ENCODE measurements at places on chromosomes 16 and 17. TPM values are rescaled to one million over a fixed set of nuclear protein-coding genes. Genes with fewer than 3 reads are reported as not detected.

SUMO2 gene
- total RNA-seq, result 201 TPM

NXPH3 gene
- not detected for total RNA-seq

NFATC2IP gene
- total RNA-seq, result 77.8 TPM

B9D1 gene
- total RNA-seq, result 2.4 TPM

MPV17L gene
- total RNA-seq, result not detected

STX1B gene
- 4.2 TPM for total RNA-seq

HSF5 gene
- 3.2 TPM for total RNA-seq

KRT33A gene
- total RNA-seq, result not detected

MT3 gene
- total RNA-seq, result not detected

CSH2 gene
- not detected for total RNA-seq

SMIM36 gene
- not detected for total RNA-seq

C1QTNF1 gene
- not detected for total RNA-seq

DNA sequence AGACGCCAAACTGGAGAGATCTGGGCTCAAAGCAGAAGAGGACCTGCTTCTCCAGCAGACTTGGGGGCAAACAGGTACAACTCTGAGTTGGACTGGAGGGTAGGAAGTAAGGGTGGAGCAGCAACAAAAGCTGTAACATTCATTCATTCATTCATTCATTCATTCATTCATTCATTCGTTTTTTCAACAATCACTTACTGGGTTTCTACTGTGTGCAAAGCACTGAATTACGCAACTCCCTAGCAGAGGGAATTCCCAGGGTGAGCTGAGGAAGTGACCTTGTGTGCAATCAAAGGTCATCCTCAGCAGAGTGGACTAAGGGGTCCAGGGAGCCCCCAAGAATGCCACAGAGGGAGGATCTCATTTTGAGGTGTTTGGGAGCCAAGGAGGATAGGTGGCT, 231.1 kb upstream of the SDK2 start:
- DNase-seq, result no peak

DNA sequence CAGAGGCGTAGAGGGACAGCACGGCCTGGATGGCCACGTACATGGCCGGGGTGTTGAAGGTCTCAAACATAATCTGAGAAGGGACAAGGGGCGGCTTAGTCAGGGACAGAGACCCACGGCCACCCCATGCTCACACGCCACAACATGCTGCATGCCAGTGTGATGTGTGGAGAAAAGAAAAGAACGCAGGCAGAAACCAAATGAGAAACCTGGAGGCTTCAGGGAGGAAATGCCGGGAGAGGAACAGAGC, 1.1 kb downstream of the ACTG1 start:
- no peak for DNase-seq

DNA sequence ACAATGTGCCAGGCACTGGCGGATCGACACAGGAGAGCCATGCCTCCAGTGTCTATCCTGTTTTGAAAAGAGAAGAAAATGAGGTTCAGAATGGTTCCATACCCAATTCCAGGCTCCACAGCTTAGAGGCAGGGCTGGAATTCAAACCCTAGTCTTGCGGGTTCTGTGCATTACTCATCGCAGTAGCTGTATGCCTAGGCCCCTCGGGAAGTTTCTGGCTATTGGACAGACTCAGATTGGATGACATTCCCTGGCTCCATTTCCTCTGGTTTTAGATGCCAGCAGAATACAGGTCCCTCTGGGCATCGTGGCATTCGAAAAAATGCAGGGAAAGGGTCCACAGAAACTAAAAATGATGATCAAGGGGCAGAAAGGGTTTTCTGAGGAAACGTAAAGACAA, 184.7 kb downstream of the COPRS start:
- no peak for DNase-seq

DNA sequence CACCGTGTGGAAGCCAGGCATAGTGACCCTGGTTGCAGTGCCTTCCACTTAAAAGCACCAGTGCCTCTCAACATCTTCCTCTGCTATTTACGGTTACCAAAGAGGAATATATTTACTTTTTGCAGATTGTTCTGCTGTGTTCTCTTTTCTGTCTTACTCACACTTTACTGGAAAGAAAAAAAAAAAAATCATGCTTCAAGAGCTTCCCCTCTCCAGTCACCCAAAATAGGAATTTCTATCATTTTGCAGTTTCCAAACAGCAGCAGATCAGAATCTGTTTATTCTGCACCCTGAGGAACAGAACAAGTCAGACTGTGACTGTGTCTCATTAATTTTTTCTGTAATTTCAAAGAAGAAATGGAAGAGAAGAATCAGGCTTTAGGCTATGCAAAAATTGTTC, 96.1 kb downstream of the KCNJ2 start:
- DNase-seq, result no peak

GRCh38 chr17:43342589-43342890, 56.3 kb upstream of the ARL4D start:
- no peak for DNase-seq

DNA sequence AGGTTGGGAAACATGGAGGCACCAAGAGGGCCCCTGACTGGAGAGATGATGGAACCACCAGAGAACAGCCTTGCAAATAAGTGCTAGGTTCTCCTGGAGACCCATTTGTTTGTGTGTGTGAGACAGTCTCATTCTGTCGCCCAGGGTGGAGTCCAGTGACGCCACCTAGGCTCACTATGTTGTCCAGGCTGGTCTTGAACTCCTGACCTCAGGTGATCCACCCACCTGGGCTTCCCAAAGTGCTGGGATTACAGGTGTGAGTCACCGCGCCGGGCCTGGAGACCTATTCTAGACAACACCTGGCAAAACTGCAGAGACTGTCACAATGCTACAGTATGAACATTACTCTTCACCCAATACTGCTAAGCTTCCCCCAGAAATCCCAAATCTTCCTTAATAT, 1.5 kb downstream of the NPLOC4 start:
- no peak for DNase-seq

DNA sequence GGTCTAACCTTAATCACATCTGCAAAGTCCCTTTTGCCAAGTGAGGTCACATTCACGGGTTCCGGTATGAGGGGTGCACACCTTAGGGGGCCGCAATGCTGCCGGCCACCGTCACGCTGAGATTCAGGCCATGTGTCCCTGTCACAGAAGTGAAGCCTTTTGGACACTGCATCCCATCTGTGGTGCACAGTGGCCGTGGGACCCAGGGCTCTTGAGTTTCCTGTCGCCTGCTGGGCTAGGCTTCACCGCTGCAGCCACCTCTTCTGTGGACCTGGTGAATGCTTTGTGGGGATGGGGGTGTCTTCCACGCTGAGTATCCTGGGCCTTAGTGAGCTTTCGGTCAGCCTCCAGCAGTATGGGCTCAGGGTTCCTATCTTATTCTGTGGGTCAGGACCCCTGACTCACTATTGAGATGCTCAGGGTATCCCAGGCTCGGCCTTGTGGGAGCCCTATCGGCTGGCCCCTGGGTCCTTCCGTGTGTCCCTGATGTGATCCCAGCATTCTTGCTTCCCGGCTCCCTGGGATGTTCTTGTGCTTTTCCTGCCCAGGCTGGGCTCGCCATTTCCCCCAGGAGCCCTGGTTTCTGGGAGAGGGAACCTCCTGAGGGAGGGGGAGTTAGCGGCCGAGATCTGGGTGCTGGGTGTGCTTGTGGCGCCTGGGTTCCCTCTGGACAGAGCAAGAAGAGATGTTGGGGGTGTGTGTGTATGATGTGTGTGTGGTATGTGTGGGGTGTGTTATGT, 4.9 kb upstream of the SLC38A10 start:
- no peak for DNase-seq

DNA sequence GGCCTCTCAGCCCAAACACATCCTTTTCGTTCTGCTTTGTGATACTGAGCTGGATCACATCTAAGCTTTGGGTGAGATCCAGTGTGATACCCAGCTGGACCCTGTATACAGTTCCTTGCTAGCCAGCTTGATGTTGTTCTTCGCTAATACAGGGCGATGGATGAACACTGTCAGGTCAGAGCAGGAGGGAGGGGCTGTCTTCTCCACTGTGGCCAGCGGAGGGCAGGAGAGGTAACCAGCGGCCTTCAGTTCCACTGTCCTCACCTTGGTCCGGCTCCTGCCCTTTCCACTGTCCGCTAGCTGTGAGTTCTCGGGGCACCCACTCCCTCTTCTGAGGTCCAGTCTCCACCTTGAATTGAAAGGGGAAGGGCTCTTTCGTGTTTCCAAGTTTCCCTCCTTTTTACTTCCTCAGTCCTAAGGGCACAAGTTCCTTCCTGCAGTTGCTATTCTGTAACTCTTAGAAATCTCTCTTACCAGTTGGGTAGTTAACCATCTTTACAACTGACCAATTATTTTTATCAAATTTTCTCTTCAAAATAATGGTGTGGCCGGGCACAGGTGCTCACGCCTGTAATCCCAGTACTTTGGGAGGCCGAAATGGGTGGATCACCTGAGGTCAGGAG, 3.0 kb upstream of the ZNF213 start:
- no peak for DNase-seq

DNA sequence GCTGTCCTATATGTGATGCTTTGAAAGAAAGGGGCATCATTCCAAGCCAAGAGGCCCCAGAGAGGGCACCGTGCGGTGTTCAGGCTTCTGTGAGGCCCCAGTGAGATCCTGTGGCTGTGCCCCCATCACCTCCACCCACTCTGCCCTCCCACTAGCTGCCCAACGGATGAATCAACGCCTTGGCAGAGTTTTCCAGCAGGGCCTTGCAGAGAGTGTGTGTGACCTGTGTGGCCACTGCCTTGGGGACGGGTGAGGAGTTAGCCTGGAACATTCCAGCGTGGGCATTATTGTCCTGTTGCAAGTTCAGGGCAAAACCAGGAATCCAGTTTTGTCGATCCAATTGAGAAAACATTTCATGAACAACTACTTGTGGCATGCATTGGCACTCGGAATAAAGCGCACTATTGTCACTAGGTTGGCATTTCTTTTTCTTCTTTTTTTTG, 53.7 kb downstream of the SF3B3 start:
- DNase-seq, result no peak

GRCh38 chr16:49441366-49441780, 67.8 kb downstream of the C16orf78 start:
- DNase-seq, result peak; percentile 83

- no peak for DNase-seq
Measured at GRCh38 chr16:51540259-51540658, 389.2 kb upstream of the SALL1 start.

DNA sequence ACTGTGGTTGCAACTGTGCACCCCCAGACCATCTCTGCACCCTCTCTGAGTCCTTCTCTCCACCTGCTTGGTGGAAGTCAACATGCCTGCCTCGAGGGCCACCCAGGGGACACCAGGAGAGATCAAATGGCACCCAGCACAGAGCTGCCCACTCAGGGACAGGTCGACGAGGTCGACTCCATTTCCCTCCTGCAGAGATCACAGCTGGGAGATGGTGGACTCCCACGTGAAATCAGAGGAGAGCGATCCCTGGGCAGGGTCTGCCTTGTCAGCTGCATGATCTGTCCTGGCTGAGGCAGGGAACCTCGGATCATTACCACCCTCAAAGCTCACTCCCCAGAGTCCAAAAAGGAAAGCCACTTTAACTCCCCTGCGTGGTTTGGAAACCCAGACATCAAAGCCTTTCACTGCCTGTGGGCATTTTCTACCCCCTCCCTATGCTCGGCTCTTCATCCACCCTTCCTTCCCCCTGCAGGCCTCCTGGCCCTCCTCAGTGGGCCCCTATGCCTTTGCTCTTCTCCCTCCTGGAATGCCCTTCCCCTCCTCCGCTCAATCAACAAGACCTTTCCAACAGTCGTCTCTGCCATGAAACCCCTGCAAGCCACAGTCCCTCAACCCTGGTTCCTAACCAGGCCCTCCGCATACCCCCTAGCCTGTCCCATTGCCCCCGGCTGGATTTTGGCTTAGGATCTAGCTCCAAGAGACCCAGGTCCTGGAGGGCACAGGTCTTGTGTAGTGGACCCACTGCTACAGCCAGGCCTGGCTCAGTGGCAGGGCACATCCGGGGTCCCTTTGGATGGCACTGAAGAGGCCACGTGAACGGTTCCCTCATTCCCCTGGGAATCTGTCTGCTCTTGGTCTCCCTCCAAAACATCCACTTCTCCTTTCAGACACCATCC, 103.8 kb upstream of the RPL38 start:
- no peak for DNase-seq

DNA sequence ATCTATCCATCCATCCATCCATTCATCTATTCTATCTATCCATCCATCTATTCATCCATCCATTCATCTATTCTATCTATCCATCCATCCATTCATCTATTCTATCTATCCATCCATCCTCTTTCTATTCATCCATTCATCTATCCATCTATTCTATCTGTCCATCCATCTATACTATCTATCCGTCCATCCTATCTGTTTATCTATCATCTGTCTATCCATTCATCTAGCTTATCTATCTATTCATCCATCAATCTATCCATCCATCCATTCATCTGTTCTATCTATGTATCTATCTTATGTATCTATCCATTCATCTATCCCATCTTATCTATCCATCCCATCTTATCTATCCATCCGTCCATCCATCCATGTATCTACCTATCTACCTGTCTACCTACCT, 8.8 kb downstream of the RNF213 start:
- no peak for DNase-seq

DNA sequence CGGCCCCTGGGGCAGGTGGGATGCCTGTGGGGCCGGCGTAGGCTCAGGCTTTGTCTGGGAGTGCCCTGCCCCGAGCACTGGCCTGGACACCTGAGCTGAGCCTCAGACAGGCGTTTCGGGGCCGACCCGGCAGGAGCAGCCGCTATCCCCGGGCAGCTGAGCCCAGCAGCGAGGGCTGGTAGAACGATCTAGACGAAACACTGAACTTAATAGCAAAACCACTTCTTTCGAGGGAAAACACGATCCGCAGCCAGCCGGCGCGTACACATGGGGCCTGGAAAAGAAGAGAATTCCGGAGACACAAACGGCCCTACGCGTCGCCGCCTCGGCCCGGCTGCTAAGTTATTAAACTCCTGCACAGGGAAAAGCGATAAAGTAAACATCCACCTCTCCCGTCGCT, 22.0 kb upstream of the SSTR5 start:
- no peak for DNase-seq

DNA sequence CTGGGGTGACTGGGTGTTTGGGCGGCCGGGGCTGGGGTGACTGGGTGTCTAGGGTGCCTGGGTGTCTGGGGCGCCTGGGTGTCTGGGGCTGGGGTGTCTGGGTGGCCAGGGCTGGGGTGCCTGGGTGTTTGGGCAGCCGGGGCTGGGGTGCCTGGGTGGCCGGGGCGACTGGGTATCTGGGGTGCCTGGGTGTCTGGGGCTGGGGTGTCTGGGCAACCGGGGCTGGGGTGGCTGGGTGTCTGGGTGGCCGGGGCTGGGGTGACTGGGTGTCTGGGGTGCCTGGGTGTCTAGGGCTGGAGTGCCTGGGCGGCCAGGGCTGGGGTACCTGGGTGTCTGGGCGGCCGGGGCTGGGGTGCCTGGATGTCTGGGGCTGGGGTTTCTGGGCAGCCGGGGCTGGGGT, 13.4 kb upstream of the APRT start:
- DNase-seq, result no peak

Data from naive thymus-derived CD4-positive, alpha-beta T cell (primary cell).